ENCODE measurements at places on chromosomes 11 and 22.

GRCh38 chr11:128328955-128329551 is 258.3 kb downstream of the ETS1 start:
- no peak for DNase-seq

DNA sequence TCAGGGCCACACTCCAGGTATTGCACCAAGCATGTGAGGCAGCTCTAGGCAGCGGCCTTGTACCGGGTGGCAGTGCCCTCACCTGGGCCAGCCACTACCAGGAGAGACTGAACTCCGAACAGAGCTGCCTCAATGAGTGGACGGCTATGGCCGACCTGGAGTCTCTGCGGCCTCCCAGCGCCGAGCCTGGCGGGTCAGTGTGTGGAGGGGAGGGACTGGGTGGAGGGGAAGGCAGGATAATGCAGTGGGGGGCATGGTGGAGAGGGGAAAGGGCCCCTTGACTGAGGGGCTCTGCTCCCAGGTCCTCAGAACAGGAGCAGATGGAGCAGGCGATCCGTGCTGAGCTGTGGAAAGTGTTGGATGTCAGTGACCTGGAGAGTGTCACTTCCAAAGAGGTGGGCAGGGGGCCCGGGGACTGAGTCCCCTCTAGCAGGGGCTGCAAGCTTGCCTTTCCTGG is 4.2 kb downstream of the SSH3 start:
- no peak for DNase-seq

GRCh38 chr22:30169002-30169401 is 77.6 kb downstream of the LIF start:
- DNase-seq: no peak

DNA sequence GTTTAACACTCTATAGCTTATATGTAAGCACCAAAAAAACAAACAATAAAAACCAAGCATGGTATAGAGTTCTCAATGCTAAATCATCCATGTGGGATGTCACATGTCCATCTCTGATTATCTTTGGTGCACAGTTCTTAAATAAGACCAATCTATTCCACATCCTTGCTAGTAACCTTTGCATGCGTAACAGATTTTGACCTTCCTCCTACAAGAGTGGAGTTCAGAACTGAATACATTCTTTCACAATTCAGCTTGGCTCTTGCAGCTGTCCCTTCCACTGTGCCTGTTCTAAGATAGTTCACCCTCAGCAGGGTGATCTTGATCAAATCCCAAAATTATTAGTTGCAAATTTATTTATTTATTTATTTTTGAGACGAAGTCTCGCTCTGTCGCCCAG is 21.1 kb downstream of the PRR14L start:
- DNase-seq: no peak

DNA sequence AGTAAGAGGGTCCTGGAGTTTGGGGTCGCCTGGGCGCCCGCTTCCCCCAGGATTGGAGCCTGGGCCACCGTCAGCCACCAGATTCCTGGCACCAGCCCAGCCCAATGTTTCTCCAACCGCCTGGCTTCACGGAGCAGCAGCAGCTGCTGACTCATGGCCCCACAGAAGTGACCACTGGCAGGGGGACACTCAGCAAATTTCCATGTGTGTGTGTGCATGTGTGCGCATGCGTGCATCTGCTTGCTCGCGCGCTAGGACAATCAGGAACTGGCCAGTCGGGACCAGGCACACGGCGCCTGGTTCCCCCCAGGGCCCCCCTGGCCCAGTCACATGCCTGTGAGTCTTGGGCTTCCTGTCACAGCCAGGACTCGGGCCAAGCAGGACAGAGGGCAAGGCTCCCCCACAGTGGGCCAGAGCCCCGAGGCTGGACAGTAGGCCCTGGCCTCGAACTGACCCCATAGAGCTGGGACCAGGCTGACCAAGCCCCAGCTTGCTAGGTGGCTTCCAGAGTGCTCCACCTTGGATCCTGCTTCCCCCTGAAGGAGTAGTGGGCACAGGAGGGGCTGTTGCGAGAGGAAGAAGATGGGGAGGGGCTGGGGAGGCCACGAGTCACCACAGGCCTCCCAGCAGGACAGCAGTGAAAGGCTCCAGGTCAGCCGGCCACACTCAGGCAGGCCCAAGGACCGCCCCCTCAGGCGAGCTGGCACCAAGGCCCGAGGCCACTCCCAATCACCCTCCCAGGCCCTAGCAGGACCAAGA is 3.2 kb downstream of the CTSD start:
- no peak for DNase-seq

GRCh38 chr11:30921811-30922210 is 335.7 kb upstream of the MPPED2 start:
- DNase-seq: no peak

DNA sequence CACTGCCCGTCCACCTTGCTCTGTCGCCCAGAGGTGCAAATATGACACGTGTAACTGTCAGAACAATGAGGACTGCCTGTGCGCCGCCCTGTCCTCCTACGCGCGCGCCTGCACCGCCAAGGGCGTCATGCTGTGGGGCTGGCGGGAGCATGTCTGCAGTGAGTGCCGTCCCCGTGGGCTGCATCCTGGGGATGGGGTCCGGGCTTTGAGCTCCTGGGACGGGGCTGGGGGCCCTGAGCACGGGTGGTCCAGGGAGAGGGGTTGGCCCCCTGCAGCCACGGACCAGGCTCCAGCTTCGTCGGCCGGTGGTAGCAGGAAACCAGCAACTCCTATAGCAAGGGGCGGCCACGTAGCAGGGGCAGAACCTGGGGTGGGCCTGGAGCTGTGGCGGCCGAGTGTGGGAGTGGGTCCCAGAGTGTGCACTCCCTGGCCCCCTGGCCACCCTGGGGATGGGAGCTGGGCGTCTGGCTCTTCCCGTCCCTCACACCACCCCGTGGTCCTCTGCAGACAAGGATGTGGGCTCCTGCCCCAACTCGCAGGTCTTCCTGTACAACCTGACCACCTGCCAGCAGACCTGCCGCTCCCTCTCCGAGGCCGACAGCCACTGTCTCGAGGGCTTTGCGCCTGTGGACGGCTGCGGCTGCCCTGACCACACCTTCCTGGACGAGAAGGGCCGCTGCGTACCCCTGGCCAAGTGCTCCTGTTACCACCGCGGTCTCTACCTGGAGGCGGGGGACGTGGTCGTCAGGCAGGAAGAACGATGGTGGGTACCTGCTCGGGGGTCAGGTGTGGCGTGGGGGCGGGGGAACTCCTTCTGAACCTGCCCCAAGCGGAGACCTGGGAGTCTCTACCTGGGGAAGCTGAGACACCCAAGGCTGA is 10.1 kb downstream of the MUC2 start:
- DNase-seq: no peak

DNA sequence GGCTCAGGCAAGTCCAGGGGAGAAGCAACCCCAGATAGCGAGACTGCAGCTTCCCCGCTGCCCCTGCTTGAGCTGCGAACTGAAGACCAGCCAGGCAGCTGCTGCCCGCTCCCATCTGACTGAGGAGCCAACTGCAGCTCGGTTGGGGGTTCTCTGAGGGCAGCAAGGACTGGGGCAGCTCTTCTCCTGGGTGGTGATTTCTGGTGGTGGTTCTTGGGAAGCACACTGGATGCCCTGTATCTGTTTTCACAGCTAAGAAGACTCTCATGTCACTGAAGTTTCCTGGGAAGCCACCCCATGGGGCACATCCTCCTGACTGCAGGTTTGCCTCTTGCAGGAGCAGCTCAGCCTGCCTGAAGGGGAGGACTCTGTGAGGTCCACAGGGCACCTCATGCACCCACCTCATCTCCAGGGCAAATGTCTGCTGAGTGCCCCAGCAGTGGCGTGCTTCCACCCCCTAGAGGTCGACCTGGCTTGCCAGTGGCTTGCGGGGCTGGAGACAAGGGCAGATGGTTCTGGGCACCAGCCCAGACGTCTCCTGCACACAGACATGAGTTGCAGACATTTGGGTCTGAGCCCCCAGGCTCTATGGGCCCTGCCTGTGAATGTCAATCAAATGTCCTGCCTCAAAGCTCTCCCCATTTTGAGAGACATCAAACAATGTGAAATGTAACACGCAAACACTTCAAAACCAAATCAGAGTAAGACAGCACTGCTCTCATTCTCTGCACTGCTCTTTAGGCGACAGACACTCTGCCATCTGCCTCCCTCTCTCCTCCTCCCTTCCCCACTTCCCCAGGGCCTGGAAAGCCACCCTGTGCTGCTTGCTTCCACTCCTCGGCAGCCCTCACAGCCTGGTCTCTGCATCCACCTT is 800.9 kb downstream of the BRD1 start:
- DNase-seq: no peak

DNA sequence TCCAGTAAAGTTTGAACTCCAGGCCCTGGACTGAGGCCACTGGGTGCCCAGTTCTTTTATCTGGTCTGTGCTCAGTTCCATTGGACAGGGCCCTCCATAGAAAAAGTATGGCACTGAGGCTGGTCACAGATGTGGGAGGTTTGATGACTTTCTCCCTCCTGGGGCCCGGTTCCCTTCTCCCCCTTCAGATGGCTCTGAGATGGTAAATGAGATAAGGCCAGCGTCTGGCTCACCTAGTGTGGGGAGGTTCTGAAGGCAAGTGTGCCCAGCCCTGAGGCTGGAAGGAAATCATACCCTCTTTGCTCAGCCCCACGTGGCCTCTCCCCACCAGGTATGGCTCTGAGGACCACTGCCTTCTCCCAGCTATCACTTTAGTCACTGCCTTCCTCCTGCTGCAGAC is 1.5 kb upstream of the CLDN5 start:
- no peak for DNase-seq

GRCh38 chr22:41237707-41238569 is 2.8 kb downstream of the CHADL start:
- DNase-seq: peak; percentile 58

GRCh38 chr11:95074792-95075563 is 8.3 kb downstream of the SRSF8 start:
- DNase-seq: no peak

DNA sequence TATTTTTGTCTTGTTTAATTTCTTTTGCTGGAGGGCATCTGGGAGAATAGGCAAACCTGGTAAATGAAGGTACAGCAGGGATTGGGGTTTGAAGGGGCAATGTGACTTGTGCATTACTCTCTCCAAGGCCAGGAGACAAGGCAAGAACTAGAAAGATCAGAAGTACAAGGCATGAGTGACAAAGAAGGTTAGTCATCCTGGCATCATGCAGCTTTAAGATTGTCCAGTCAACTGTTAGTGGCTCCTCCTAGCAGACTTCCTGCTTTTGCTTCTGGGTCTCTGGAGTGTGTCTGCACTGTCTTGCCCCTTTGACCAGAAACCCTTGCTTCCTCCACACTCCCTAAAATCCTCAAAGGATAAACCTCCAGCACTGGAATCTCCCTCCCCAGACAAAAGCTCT is 27.2 kb upstream of the GLYATL1 start:
- DNase-seq: no peak

GRCh38 chr11:34654483-34655334 is 33.8 kb downstream of the EHF start:
- DNase-seq: no peak

- no peak for DNase-seq
These were observed 20.3 kb upstream of the PARVA start for GRCh38 chr11:12356944-12357655.

DNA sequence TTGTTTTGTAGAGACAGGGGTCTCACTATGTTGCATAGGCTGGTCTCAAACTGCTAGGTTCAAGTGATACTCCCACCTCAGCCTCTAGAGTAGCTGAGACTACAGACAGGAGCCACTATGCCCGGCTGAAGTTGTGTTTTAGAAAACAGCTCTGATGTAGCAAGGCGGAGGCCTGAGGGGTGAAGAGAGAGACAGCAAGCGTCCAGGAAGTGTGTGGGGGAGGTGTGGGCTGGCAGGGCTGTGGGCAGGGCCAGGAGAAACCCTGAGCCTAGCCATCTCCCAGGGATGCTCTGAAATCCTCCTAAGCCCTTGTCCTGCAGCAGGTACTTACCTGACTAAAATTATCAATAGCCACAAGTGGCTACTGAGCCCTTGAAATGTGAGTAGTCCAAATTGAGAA is 16.1 kb upstream of the RPS3 start:
- no peak for DNase-seq

GRCh38 chr11:129148487-129148886 is 43.6 kb downstream of the ARHGAP32 start:
- no peak for DNase-seq

- no peak for DNase-seq
These were observed 49.5 kb upstream of the HSPA8 start for GRCh38 chr11:123111465-123111864.

- DNase-seq: no peak
These were observed 7.7 kb downstream of the TP53AIP1 start for GRCh38 chr11:128934926-128935325.

GRCh38 chr11:113289431-113290187 is 24.8 kb upstream of the TTC12 start:
- DNase-seq: peak; percentile 42

DNA sequence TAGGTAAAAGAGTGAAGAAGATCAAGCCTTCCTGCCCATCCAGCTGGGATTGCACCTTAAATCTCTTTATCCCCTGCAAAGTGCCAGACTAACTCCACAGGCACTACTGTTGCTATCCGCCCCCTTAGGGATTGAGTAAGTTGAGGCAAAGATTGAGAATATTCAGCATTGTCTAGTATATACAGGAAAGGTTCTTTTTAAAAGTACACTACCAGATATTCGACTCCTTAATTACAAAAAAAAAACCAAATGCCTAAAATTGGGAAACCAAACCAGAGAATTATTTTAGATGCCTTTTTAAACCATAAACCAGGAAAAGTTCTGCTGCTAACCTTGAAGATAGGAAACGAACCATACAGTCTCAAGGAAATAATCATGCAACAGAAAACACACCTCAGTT is 11.5 kb downstream of the SERPIND1 start:
- no peak for DNase-seq

- DNase-seq: no peak
These were observed 154.4 kb downstream of the WNT11 start for GRCh38 chr11:76051937-76052336.

- DNase-seq: no peak
These were observed 78.4 kb downstream of the SIK3 start for GRCh38 chr11:117019871-117020270.

DNA sequence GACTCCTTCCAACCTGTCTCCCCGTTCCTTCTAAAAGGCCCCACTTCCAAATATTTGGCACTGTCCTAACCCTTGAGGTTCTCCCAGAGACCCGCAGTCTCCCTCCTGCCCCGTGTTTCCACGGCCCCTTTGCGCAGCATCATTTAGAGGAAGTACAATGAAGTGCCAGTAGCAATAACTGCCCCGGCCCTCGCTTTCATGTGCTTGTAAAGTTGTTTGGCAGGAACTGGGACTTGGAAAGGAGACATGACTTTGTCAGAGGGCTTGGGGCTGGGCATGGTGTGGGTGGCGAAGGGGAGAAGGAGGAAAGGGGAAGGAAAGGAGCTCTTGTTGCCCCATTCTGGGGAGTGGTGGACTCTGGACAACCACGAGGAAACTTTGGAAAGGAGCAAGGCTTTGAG is 2.6 kb downstream of the CD44 start:
- DNase-seq: no peak

- DNase-seq: no peak
These were observed at the start of gene DRD2 for GRCh38 chr11:113475160-113475761. DRD2 (minus strand) TSS chr11:113475398; CDS start chr11:113424651, 50,747 bp downstream.

- DNase-seq: no peak
These were observed 10.9 kb downstream of the OMP start for GRCh38 chr11:77113382-77114088.

DNA sequence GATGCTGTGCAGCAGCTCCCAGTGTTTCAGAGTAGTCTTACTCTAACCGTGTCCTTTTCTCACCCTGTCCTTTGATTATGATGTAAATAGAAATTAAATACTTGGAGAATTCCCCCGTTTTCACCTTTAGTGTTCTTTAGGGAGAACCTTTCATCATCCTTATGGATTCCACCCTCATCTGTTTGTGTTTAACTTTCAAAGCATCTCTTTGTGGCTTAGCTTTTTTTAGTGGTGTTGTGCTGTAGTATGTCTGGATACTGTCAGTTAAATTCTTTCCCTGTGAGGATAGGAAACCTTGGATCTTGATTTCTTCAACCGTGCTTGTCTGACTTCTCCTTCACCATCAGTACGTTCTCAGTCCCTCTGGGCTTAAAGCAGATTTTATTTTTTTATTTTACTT is 48.5 kb downstream of the PPP6R3 start:
- DNase-seq: no peak

All from stimulated activated CD4-positive, alpha-beta T cell treated with anti-CD3 and anti-CD28 coated beads, TNF-alpha, amount 100 ng/mL, for 4 hours (primary cell).